Stimulated activated CD8-positive, alpha-beta memory T cell treated with anti-CD3 and anti-CD28 coated beads, Interleukin-2, amount 100 ng/mL, for 1 hour (primary cell): ENCODE measurements at places on chromosomes 5 and 9.

- DNase-seq = no peak
Measured at GRCh38 chr9:35579130-35579529, 25.9 kb upstream of the TESK1 start.

- no peak for DNase-seq
Measured at GRCh38 chr9:116817762-116818161, 130.7 kb downstream of the TRIM32 start.

- DNase-seq = no peak
Measured at GRCh38 chr5:17666726-17667235, 32.5 kb downstream of the TAF11L14 start.

- no peak for DNase-seq
Measured at GRCh38 chr5:149904977-149905376, 39.6 kb downstream of the PDE6A start.

- DNase-seq = no peak
Measured at GRCh38 chr5:165460911-165461310, 1955.5 kb downstream of the MAT2B start.

DNA sequence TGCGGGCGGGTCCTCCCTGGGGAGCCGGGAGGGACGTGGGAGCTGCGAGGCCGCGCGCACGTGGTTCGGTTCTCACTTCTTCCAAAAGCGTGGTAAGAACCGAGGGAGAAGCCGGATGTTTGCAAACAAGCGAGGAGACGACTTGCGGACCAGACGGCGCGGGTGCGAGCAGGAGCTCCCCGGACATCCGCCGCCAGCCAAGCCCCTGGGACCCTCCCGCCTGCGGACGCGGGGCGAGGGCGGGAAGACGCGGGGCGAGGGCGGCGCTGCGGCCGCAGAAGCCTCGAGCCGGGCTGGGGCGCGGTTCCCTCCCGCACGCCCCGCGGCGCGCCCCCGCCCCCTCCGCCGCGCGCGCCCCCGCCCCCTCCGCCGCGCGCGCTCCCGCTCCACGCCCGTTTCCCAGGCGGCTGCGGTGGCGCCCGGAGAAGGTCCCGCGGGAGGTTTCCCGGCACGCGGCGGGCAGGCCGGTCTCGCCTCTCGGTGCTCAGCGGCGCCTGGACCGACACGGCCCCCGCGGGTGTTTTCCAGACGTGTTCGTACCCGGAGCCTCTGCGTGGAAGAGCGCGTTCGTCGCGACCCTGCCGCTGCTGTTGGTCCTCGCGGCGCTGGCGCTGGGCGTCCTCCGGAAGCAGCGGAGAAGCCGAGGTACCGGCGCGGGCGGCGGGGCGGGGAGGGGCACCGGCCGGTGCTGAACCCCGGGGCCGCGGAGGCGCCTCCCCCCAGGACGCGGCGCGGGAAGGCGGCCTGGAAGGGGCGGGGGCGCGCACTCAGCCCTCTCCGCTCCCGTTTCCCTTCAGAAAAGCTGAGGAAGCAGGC lies 12.8 kb downstream of the BTNL9 start:
- no peak for DNase-seq

- DNase-seq = no peak
Measured at GRCh38 chr9:95075700-95076099, 241.8 kb downstream of the FANCC start.

DNA sequence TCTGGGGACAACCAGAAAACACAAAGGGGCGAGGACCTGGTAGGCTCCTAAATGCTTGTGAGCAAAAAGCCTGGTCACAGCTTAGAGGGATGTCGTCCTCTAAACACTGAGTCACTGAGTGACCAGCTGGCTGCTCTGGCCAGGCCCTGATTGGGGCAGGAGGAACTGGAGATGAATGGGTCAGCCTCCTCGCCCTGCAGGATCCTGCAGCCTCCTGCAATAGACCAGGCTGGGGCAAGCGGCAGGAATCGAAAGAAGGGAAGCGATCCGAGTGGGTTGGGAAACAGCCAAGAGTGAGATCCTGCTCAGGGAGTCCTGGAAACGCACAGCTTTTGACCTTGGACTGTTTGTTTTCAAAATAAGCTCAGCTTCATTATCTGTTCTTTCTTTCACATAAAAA lies 34.1 kb upstream of the MSX2 start:
- no peak for DNase-seq

DNA sequence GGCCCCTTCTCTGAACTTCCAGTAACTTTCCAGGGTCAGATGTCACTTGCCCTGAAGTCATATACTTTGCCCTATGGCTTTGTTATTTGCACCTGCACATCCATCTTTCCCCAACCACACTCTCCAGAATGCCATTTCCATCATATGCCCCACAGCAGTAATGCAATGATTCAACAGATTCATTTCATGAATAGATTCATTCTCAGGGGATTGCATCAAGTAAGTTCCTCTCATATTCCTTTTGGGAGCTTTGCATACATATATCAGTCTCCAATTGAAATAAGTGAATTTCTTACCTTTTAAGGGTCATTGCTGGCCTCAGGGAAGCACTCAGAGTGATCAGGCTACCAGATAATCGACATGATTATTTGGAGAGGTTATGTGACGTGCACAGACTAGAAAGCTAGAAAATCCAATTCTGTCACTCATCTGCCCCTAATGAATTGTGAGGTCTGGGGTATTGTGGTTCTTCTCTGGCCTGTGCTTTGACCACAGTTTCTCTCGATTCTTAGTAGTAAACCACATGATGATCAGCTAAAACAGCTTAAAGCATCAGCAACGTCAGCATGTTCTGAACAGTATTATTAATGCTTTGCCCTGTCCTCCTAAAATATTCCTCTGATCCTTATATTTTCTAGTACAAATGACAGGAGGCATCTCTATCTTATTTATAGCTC lies 179.9 kb downstream of the ATPSCKMT start:
- DNase-seq = no peak

DNA sequence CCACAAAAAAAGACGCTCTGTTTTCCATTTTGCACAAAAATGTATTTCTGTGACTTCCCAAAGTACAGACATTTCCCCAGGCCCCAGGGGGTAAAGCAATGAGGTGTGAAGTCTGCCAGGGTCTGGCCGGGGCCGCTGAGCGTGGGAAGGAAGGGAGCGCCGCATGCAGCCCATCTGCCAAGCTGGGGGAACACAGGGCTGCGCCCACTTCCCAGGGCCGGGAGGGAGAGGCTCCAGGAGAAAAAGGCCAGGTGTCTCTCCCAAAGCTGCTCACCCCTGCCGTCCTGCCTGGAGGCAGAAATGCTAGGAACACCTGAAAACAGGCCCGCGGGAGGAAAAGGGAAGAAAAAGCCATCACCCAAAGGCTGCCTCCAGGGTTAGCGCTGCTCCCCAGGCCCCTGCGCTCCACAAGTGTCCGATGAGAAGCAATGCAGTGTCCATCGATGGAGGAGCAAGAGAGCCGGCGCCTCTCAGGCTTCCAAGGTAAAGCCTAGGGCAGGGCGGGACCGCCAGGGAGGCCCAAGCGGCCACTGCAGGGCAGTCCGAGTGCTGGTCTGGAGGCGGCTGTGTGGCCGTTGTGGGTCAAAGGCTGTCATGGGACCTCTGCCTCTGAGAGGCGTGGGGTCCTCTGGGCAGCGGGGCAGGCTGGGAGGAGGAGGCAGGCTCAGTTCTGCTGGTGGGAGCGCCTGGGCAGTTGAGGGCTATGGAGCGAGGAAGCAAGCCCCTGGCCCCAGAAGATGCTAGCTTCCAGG lies 6.0 kb upstream of the ZDHHC12 start:
- no peak for DNase-seq

DNA sequence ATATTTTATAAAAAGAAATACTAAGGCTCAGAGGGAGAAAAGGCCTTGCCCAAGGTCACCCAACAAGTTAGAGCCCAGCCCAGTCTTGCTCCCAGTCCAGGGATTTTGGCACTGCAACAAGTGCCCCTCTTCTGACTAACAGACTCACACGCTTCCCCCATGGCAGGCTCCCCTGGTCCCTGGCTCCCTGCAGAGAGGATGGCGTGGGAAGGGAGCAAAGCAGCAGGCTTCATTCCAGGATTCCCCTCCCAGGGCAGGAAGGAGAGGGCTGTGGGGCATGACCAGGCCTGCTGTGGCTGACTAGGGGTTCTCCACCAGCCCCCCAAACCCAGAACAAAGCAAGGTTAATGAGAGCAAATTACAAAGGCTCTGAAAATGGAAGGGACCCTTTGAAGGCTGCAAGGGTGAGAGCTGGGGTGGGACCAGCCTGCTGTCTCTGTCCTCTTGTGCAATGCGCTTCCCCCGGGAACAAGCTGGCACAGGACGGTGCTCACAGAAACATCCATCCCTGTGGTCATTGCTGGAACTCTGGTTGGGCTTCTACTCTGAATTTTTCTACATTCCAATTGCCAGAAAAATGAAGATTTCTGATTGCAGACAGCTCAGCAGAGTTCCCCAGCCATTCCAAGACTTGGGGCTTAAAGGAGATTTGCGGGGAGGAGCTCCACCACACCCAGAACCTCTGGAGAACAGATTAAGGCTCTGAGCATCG lies 37.1 kb upstream of the FAT2 start:
- DNase-seq = no peak

DNA sequence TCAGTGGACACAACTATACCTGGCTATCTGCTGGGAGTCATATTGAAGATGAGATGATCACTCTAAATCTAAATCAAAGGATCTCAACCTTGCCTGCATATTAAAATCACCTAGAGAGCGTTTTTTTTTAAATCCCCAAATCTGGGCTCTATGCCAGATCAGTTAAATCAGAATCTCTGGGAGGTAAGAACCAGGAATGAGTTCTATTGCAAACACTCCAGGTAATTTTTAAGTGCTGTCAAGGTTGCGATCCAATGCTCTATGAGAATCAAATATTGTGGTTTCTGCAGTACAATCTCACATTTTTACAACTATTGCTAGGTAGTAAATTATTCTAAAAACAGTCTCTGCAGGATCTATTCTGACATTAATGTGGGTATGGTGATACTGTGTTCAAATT lies 202.3 kb upstream of the OR13F1 start:
- DNase-seq = no peak

- no peak for DNase-seq
Measured at GRCh38 chr5:158198636-158199035, 339.7 kb upstream of the CLINT1 start.

DNA sequence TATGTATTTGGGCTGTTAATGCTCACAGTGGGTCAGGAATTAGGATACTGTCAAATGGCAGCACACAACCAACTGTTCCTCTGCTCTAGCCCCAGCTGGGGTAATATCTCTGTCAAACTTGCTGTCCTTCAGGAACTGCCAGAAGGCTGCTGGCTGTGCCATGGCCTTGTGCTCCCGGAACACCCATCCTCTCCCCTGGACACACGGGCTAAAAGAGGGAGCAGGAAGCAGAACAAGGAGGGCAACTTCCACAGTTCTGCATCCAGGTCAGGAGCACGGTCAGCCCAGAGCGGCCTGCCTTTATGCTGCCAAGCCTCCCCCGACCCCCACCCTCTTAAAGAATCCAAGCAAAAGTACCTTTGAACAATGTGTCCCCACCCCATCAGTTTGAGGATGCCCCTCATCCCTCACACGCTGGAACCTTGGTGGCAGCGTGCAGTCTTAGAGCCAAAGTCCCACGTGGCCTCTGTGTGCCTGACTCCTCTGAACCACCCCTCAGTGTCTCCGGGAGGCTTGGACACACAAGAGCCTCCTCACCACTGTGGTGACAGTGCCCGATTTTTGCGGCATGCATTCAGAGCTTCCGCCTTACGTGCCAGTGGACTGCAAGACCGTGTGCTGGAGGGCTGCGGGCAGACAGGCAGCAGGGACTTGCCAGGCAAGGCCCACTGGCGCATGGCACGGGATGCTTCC lies 60.8 kb downstream of the PSMB7 start:
- DNase-seq = no peak

DNA sequence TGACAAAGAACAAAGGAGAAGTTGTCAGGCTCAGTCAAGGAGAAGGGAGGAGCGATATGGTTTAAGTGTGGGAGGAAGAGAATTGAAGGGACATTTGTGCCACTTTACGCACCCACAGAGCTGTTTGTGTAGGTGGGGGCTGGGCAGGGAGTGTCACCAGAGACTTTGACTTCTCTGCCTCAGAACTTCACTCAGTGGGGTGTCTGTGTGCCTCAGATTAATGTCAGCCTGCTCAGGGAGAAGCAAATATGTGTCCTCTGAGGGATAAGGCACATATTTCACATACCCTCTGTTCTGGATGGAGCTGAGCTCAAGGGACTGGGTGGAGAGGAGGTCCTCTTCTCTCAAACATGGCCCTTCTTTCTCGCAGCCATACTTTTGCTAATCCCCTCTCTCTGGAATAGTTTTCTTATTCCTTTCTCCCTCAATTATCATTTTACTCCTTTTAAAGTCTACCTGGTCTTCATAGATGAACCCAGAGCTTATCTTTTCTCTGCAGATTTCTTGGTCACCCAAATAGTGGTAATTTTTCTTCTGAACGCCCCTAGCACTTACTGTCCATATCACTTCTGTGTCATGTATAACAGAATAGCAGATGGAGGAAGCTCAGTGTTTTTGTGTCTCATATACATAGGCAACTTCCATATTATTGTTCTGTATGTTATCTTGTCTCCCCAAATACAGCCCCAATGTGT lies 77.0 kb downstream of the IQGAP2 start:
- no peak for DNase-seq

- DNase-seq = no peak
Measured at GRCh38 chr9:76475686-76476085, 16.7 kb downstream of the GCNT1 start.

DNA sequence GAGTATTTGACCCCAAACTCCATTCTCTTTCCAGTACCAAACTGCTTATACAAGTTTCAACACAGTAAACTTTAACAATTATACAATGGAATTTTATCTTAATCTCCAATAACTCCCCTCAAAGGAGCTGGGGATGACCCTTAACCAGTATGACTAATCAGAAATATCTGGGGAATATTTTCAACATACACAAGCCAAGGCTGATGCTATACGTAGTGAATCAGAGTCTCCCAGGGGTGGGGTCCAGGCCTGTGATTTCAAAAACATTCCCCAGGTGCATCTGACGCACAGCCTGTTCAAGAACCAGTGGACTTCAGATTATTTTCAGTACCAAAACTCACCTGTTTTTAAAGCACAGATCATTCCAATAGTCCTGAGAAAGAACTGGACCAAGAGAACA lies 11.8 kb upstream of the SEMA5A start:
- no peak for DNase-seq

GRCh38 chr9:94480205-94480604 lies 74.7 kb upstream of the PCAT7 start:
- DNase-seq = no peak

DNA sequence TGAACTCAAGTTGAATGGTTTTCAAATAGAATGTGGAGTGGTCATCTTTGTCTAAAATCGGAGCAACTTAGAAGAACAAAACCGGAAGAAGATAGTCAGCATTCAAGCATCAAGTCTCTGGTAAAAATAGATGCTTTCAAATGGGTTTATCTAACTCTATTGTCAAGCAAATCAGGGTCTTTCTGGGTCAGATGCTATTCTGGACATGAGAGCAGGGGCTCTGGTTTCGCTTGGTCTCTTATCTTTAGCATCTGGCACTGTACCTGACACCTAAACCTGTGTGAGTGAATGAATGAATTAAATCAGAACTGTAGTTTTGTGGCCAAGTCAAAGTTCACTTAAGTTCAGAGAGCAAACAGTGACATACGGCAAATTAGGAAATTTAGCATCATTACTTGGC lies 173.5 kb downstream of the SLIT3 start:
- no peak for DNase-seq
